ENCODE measurements at places on chromosomes 11 and 22.

GRCh38 chr11:123261345-123262106 lies 66.5 kb upstream of the CLMP start:
- peak; percentile 87 for DNase-seq

DNA sequence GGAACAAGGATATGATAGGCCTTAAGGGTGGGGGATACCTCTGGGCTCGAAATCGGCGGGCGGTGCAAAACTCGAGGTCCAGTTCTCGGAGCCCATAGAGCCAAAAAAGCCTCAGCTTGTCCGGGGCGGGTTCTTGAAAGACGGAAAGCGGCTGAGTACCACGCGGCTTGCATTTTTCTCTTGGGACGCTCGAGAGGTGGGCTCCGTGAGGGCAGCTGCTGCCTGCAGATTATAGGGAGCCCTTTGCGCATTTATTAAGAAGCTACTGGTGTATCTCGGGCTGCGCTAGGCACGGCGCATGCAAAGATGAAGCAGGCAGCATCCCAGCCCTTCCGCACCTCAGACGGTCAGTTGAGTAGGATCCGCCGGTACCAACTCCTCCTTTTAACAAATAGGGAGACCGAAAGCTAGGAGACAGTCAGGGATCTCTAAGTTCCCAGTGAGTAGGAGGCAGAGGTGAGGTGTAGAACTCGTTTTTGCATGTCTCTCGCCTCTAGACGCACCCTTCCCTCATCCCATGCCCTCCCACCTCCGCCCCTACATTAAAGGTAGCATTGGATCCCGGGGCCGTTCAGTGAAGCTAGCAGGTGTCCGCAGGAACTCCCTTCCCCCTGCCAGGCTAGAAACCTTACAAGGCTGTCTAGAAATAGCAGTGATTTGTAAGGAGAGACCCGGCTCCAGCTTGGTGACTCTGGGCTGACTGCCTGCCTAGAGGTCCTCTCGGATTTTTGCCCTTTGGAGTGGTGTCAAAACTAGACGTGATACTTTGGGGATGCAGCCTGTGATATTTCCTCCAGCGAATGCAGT lies 768 bp downstream of the LDHA start:
- DNase-seq = peak; percentile 36

DNA sequence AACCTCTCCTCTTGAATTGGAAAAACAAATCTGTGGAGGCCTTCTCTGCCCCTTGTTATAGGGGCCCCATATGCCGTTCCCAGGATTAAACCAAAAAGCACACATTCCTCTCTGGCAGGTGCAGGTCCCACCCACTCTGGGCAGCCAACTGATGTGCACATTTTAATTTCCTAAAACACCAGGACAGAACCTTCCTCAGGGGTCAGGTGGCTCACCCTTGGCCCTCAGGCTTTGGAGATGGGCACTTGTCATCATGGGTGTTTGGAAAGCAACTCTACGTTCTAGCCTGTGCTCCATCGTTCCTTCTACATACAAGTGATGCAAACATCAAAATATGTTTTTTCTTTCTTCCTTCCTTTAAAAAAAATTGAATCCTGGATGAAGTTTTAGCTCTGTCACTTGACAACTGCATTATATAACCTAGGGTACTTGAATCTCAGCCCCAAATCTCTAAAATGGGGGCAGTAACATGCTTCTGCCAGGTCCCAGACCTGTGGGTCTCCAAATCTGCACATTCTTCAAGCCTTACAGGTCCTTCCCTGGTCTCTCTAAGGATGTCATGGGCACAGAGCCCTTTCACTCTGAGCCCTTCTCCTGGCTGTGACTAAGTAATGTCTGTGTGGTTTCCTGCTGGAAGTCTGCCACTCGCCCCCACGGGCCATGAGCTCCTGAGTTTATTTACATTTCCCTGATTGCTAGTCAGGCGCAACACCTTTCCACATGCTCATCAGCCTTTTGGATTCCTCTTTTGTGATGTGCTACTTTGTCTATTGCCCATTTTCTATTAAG lies 43.8 kb downstream of the KCNQ1OT1 start:
- no peak for DNase-seq

DNA sequence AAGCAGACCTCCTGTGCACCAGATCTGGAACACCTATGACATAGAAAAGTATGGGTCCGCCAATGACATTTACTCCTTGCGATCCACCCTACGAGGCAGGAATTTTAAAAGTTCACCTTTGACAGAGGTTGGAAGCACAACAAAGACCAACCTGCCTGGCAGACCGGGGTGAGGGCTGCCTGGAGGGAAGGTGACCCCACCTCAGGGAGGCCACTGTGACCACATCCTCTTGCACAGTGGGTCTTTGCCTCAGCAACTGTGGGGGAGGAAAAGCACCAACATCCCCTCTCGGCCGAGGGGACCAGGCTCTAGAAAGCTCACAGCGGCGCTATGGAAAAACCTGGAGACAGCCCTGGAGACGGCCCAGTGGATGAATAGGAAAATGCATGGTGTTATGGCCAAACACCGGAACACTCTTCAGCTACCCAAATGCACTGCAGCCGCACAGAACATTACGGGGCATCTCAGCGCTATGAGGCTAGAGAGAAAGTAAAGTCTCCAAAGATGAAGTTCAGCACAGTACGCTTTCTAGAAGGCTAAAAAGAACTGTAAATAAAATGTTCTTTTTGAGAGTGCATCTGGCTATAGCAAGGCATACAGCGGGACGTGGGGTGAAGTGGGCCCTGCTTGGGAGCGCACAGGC lies 1.8 kb upstream of the SHISAL1 start:
- DNase-seq = no peak

DNA sequence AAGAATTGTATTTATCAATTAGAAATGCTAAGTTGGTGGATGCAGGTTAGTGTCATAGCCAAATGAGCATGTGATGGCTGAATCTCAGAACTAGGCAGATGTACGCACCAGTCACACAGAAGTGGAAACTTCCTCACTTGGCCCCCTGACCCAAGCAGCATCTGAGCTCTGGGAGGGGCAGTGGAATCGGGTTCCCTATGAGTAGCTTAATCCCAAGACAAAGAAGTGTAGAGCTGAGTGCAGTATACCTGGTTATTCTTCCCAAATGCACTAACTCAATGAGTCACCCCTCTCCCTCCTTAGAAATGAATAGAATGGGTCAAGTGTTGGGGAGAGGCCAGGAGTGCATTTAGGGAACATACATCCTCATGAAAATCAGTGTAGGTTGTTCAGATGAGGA lies 224.6 kb downstream of the FAT3 start:
- no peak for DNase-seq

DNA sequence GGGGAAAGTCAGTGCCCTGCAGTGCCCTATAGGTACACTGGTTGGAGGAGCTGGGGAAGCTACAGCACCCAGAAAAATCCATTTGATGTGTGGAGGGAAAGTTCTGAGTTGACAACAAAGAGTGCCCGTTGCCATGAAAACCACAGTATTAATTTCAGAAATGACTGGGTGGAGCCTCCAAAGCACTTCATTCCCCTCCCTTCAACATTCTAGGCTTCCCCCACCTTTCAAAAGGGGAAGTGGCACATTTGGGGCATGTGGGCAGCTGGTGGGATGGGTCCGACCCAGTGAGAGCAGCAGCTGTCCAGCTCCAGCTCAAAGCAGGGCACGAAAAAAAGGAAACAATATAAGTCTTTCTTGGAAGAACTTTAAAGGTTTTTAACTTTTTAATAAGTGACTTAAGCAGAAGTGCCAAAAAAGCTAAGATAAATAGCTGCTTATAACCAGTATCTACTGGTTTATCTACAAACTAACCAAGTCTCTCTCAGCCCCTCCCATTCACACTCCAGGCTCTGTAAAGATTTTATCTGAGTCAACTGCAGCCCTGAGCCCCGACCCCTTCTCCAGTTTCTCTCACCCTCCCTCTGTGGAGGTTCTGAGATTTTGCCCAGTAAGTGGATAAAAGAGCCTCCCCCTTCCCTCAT lies 9.0 kb upstream of the AHNAK start:
- DNase-seq = no peak

- DNase-seq = no peak
Observed at GRCh38 chr22:49333206-49333605, 494.5 kb downstream of the BRD1 start.

DNA sequence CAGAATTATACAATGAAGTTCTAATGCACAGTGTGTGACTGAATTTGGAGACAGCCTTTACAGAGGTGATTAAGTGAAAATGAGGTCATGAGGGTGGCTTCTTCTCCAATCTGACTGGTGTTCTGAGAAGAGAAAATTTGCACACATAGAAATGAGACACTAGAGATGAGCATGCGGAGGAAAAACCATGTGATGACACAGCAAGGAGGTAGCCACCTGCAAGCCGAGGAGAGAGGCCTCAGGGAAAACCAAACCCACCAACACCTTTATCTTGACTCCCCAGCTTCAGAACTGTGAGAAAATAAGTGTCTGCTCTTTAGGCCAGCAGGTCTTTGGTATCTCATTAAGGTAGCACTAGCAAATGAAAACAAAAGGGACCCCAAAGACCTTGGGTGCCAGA lies 93.2 kb downstream of the GGTLC2 start:
- no peak for DNase-seq

DNA sequence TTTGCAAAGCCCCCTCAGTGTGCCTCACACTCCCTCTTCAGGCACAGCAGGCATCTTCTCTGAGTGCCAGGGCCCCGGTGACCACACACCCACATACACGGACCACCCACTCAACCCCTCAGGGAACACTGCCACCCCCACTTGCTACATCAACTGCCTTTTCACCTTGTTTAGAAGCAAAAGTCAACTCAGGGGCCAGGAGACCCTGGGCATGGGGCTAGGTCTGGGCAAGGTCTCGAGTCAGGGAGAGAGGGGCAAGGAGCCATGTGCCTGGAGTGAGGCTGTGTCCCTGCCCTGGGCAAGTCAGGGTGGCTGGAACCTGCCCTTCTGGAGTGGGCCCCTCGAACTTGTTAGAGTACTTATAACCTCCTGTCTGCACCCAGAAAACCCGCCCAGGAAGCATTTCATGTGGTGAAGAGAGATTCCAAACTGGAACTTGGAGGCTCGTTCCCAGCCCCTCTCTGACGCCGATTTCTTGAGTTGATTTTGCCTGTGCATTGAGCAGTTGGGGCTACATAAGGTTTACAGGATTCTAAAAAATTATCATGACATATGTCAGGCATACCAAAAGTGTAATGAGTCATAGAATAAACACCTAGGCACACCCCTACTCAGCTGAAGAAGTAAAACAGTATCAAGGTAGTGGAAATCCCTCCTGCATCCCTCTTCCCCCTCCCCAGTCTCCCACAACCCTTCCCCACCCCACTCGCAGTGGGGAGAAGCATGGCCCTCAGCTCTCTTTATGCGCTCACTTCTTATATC lies 74.3 kb downstream of the MYEOV start:
- DNase-seq = no peak

GRCh38 chr22:42026705-42027104 lies 28.1 kb downstream of the WBP2NL start:
- no peak for DNase-seq

DNA sequence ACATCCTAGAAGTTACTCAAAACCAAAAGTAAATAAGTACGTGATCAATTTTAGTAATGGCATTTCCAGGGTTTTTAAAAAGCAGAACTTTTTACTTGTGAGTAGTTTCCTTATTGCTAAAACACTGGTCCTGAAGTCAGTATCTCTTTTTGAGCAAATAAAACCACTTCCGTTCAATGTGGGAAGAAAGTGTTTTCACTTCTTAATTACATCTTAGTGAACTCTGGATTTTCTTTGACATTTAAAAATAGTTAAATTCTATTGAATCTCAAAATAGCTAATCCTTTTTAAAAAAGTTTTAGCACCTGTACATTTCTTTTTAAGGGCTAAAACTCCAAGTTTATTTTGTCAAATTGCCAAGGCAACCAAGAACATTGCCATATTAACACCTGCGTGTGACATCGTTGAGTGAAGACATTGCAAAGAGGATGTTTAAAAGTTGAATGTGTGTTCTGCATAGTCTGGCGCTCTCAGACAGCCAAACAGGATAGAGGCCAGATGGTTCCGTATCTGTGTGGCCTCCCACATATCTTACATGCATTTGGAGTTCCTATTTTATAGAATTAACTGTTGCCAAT lies 17.2 kb upstream of the OR5B21 start:
- no peak for DNase-seq

GRCh38 chr11:101478587-101479369 lies 105.0 kb downstream of the TRPC6 start:
- DNase-seq = no peak

DNA sequence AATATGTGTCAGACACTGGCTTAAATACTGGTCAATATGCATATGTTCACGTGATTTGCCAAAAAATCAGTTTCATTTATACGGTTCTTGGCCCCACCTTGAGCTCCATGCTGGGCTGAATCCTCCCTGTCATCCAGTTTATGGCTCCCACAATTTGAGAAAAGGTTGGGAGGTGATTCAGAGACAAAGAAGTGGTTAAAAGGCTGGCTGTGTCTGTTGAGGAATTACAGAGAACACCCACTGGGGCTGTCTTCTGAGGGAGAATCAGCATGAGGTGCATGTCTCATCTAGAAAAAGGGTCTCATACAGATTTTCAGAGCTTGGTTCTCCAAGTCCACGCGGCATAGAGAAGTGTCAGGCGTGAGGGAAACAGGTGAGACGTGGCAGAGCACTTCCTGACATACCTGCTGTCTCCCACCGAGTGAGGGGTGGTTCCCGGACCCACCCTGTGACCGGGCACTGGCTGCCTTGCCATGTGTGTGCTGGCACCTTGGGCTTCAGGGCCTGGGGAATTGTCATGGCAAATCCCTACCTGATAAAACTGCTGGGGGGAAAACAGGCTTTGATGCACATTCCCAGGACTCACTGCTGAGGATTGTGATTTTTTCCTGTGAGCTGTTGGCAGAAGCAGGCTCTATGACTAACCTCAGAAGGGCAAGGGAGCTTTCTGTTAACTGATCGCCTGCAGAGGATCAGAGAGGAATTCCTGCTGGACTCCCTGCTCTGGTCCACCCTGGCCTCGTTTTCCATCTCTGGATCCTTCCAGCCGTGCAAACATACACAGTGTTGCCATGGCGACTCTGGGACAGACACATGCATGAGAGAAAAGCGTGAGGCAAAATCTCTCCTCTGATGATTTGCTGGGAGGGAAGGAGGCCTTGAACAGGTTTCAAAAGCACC lies 223.6 kb downstream of the ADAMTS15 start:
- peak; percentile 23 for DNase-seq

- no peak for DNase-seq
Observed at GRCh38 chr22:27022896-27023361, 365.5 kb downstream of the MIAT start.

GRCh38 chr11:118148856-118149255 lies 3.8 kb downstream of the SCN4B start:
- no peak for DNase-seq

GRCh38 chr11:117929916-117930570 lies 841 bp upstream of the TMPRSS13 start:
- no peak for DNase-seq

GRCh38 chr11:34732831-34733230 lies 111.9 kb downstream of the EHF start:
- peak; percentile 3 for DNase-seq

Data from NCI-H2081 (cell line).